ENCODE measurements at places on chromosomes 12 and 14.

GRCh38 chr12:55041345-55042055 is 21.7 kb downstream of the NEUROD4 start:
- DNase-seq: no peak

GRCh38 chr14:54396183-54396492 is 669 bp upstream of the CDKN3 start:
- DNase-seq: no peak

GRCh38 chr12:89789862-89790261 is 81.2 kb upstream of the ATP2B1 start:
- no peak for DNase-seq

DNA sequence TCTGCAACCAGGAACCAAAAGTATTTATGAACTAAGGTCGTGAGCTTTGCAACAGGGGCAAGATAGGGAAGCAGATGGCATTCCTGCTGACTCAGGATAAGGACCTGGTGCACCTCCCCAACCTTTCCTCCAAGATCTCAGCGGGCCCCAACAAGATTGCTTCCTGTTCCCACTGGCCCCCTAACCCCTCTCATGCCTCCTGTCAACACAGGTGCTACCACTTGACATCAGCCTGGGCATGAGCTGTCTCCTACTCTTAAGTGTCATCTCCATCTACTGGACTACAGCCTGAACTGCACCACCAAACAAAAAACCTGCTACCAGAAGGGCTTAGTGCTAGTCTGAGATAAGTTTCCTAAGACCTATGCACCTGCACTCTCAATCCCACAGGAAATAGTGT is 32.7 kb downstream of the MED6 start:
- no peak for DNase-seq

DNA sequence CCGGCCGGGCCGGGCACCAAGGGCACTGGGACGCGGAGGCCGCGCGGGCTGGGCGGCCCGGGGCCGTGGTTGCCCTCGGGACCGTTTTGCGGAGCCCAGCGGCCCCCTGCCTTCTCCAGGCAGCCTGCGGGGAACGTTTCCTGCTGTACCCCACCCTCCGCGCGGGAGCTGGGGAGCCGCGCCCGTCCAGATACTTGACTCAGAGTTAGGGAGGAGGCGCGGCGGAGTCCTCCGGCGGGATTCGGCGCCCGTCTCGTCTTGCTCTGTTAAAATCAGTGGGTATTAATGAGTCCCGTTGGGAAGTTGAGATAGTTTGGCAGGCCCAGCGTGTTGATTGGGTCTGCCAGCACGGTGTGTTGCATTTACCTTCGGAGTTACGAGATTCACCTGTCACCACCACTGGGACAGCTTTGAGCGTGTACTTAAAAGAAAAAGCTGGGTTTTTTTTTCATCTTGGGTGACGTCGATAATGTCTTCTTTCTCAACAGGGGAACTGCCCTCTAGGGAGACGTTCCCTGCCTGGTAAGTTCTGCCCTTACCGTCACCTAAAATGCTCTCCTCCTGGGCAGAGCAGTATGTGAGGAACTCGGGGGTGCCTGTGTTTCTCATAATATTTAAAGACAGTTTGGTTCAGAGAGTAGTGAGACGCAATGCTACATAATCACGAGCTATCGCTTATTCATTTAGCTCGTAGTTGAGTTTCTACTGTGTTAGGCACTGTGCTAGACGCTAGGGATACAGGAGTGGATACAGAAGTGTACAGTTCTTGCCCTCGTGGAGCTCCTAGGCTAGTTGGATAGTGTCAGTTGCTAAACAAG is 596 bp downstream of the DLST start:
- DNase-seq: peak; percentile 53

GRCh38 chr14:103749860-103750259 is 34.2 kb downstream of the ZFYVE21 start:
- DNase-seq: no peak
